ENCODE measurements at places on chromosomes 6 and 20.

- DNase-seq: peak; percentile 75
These were observed 5.5 kb upstream of the PRELID3B start for GRCh38 chr20:59047938-59048680.

DNA sequence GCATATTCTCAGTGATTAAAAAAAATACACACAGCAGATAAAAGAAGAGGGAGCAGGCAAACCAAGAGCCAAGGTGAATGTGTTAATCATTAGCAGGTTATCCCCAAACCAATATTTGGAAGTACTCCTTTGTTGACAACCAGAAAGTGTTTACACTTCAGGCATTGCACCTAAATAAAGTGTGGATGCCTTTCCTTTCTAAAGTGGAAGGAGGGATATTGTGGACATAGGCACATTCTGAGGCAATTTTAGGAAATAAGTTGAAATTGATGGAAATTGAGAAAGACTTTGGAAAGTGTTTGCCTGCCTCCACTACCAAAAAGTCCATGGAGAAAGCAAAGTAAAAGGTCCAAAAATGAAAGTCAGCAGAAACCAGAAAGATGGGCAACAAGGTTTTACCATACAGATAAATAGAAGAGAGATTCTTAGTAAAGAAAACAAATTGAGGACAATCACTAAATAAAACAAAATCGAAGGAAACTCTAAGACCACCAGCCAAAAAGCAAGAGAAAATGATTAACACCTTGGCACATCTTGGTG, 22.9 kb downstream of the SLC17A2 start:
- DNase-seq: no peak

GRCh38 chr6:19333936-19334335, 503.2 kb upstream of the ID4 start:
- DNase-seq: no peak

DNA sequence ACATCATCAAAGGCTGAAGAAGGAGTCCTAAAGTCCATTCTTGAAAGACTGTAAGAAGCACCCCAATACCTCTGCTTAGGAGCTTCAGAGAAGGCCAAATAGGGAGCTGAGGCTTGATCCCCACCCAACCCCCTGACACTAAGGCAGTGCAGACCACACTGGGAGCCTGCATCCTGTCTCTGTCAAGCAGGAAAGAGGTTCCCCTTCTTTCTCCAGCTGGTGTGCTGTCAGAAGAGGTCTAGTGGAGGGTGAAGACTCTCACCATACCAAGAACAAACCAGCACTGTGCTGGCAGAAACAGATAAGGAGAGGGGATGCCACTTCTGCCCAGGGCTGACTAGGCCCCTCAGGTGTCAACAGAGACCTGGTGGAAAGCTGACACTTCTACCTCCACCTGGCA, 19.9 kb downstream of the GZF1 start:
- DNase-seq: no peak

DNA sequence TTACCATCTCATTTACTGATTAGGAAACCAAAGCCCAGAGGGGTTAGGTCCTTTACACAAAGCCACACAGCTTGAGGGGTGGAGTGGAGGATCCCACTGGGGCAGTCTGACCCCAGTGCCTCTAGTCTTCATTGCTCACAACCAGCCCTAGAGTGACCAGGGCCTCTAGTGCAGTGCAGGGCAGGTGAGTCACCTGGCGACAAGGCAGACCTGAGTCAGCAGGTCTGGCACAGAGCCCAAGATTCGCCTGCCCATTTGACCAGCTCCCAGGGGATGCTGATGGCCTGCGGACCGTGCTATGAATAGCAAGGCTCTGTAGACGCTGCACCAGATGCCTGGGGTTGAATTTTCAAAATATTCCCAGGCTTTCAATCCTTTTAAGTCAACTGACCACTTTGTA, 29.9 kb downstream of the CDH26 start:
- DNase-seq: peak; percentile 90

DNA sequence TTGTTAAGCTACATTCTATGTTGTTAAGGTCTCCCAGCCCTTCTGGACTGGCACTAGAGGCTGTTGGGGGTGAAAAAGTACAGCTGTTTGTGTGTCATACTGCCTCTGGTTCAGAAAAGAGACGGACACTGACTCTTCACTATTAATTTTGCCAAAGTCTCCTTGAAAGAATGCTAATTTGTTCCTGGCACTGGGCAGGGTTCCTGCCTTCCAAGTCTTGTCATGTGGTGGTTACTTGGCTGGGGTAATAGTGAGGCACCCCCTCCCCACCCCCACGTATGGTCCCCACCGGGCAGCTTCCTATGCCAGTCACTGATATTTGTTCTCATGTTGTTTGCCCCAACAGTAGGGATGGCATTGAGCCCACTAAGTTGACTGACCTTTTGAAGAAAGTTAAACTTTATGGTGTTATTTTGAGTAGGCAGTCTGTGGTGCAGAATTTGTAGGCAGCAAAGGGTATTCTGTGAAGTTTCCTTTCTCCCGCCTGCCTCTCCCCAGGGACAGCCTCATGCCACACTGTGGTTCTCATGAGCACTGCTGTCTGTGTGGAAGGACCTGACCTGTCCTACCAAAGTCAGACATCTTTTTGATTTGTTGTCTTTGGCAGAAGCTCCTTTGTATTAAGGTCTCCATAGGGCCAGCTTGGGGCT, 8.7 kb downstream of the CDS2 start:
- DNase-seq: no peak

DNA sequence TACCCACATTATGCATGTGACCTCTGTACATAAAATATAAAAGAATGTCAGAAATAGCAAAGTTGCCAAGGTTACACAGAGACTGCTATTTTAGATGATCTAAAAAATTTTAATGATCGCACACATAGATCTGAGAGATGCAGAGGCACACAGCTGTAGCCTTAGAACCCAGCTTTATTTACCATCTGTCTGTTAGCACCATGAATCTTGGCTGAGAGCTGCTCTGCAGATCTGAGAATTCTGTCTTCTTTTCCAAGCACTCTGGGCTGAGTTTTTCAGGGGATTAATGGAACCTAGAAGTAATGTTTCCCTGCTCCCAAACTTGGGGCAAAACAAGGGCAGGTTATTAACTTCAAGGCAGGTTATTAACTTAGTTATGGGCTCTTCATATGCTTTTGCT, 248.7 kb upstream of the JAG1 start:
- no peak for DNase-seq

GRCh38 chr6:34152806-34153520, 7.1 kb upstream of the GRM4 start:
- DNase-seq: no peak

- no peak for DNase-seq
These were observed 124.8 kb downstream of the SH3BGRL2 start for GRCh38 chr6:79755967-79756366.

DNA sequence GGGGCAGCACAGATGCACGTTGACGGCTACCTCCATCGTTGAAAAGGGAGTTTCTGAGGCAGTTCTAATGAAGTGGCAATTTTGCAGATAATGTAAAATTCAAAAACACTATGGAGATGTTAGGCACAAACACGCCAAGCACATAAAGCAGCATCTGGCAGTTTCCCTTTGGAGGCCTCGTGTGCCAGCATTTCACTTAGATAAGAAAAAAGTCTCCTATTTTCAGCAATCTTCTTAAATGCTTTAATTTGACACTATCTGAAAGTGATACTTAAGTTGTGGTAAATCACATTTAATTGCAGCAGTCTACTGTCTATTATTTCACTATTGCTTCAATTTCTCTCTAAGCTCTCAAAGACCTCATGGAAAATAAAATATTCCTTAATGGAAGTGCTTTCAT, 125.3 kb upstream of the PROKR2 start:
- no peak for DNase-seq

DNA sequence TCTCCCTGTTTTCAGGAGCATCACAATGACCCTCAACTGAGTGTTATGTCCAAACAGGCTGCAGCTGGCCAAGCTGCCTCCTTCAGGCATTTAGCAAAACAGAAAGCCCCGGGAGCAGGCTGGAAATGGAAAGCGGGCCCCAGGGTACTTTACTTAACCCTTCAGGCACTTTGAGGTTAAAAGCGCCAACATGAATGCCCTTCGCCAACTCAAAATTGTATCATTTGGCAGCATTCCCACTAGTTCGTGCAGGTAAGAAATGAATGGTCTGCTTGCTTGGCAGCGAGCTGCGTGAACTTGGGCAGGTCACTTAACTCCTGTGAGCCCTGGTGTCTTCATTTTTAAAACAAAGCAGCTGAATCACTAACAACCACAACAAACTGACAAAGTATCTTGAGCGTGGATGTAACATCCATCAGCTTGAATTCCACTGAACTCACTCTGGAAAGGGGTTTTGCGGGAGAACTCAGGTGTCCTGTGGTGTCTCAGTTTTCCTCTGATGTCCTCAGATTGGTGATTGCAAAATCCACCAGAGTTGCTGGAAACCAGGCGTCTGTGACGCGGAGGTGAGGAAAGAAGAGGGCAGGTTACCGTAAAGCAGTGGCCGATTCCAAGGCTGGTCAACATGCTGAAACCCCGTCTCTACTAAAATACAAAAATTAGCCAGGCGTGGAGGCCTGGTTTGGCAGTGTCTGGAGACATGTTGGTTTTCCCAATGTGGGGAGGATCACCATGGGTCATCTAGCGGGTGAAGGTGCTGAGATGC, 118.8 kb upstream of the ZNF217 start:
- no peak for DNase-seq

DNA sequence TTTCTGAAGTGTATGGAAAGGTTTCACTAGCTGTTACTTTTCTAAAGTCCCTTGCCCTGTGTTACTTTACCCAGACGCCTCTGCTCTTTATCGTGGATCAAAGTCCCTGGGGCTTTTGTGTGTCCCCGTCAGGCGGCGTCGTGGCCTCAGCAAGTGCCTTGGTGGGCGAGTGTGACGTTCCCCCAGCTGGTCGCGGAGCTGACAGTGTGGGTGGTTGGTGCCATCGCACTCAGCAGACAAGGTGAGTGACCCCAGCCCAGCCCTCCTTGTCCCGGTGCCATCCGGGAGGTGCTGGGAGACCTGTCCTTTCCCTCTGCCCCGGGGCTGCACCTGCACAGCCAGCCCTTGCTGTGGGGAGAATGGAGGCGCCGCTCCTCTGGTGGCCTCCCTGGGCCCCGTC, 27.3 kb upstream of the TCFL5 start:
- DNase-seq: no peak

- no peak for DNase-seq
These were observed 59.2 kb downstream of the TNFAIP3 start for GRCh38 chr6:137926207-137926731.

- DNase-seq: no peak
These were observed 144.0 kb downstream of the SIM1 start for GRCh38 chr6:100320686-100321085.

DNA sequence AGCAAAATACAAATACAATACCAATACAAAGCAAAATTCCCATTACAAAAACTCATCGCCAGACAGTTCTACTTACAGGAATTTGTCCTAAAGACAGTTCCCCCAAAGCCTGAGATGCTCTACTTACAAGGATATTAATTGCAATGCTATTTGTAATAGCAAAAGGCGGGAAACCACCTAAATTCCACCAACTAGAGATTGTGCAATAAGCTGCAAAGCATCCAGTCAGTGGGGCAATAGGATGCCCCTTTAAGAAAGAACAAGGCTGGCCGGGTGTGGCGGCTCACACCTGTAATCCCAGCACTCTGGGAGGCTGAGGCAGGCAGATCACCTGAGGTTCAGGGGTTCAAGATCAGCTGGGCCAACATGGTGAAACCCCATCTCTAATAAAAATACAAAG, 39.1 kb downstream of the FAM209B start:
- no peak for DNase-seq

DNA sequence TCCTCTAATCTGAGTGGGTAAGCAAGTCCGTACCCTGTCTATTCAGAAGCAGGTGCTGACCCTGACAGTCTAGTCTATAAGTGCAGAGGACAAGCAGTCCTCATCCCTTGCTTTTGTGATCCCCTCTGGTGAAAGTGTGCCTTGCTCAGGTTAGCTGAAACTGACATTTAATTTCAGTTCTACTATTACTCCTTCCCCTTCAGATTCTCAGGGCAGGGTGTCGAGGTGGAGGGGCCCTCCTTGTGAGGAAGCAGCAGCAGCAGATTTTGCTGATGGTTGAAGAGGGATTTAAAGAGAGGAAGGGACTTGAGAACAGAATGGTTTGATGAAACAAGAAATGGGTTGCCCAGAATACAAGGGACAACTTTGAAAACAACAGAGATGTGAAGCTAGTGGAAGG, 309.3 kb downstream of the CLIC5 start:
- DNase-seq: no peak

DNA sequence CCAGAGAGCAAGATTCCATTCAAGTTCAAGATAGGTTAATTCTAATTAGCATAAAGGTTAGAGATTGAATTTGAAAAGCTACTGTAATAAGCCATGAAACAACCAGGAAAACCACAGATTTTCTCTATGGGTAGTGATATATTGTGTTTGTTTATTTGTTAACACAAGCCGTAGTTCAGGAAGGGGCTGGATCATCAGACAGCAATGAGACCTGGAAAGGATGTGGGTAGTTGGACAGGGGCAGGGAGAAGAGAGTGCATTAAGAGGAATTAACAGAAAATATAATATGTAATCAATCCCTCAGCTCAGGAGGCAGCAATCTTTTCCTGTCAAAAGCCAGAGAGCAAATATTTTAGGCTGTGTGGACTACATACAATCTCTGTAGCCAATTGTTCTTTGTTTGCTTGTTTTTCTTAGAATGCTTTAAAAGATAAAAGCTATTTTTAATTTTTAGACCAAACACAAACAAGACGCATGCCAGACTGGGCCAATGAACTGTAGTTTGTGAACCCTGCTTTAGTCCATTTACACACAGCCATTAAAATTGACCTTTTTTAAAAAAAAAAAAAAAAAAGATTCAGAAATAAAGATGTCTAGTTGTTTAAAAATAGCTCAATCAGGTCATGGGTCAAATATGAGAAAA, 398.7 kb upstream of the MARCKS start:
- no peak for DNase-seq

- no peak for DNase-seq
These were observed 33.7 kb upstream of the CDH22 start for GRCh38 chr20:46342010-46342378.

DNA sequence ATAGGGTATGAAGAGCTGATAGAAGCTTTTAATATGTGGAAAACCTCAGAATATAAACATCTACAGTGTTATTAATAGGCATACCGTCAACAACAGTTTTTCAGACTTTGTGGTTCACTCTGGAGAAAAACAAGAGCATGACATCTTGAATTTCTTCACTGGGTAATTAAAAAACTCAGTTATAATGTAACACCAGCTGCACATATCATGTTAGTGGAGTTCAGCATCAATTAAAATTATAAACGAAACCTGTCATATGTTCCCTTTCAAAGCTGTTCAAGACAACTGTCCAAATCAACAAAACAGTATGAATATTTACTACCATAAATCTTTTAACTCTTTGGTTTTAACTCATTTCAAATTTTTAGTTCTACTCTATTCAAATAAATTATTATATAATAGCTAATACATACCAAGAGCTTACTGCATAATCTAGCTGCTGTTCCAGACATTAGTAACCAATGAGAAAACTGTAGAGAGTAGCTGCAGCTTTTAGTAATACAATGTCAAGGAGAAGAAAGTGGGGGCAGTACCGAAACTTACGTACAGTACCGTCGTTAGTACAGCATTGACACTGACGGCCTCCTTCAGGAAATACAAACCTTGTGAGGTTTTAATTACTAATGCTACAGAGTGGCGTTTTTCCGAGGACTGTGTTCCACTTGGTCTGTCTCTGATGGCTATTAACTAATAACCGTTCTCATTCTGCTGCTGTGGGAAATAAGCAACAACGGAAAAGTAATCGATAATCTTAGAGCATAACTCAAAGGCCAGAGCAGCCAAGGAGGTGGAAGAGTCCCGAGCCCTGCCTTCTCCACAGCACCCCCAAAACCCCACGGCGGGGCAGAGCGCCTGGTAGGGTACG, 532 bp upstream of the PM20D2 start:
- DNase-seq: no peak

All from upper lobe of left lung (tissue), 6 donors.